ENCODE measurements at places on chromosomes 7 and 10.

DNA sequence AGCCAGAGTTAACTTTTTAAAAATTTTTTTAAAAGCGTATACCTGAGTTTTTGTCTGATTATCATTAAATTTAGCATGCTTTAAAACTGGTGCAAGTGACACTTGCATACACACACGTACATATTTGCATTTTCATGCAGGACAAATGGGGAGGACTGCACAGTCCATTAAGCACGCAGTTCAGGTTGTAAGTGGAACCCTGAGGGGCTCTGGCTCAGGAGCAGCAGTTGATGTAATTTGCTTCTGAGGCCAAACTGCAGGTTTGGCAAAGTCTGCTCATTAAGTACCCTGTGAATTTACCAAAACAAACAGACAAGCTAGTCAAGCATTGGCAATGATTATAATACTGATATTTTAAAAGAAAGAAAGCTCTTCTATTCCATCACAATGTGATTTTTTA, 215.8 kb upstream of the PFKP start:
- no peak for DNase-seq

DNA sequence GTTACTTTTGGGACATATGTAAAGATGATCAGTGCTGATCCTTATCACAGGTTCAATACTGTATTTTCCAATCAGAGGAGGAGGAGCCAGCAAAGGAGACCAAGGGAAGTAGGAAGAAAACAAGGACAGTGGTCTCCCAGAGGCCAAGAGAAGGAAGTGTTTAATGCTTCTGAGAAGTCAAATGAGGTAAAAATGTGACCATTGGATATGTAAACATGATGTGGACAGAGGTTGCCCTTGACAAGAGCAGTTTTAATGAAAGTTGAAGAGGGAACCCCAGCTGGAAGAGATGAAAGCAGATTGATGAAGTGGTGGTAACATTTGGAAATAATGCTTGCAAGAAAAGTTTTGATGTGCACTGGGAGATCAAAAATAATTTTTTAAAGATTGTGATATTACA, 18.8 kb downstream of the CROT start:
- no peak for DNase-seq

DNA sequence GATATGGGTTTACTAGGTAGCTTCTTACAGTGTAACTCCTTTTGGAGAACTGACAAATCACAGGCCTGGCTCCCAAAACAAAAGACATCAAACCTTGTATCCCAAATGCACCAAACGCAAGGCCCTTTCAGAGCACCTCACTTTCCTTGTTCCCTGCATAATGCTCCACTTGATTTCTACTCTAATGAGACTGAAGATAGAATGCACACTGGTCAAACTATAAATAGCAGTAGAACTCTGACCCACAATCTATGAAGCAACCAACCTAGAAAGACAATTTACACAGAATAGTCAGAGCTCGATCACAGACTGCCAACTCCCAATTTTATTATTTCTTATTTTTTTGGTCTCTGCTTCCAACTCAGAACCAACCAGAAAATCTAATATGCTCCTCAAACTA, 214.4 kb downstream of the CACNA2D1 start:
- no peak for DNase-seq

GRCh38 chr10:114709984-114710383, 51.9 kb upstream of the ABLIM1 start:
- no peak for DNase-seq

- no peak for DNase-seq
Observed at GRCh38 chr10:91551856-91552255, 81.0 kb downstream of the PPP1R3C start.

DNA sequence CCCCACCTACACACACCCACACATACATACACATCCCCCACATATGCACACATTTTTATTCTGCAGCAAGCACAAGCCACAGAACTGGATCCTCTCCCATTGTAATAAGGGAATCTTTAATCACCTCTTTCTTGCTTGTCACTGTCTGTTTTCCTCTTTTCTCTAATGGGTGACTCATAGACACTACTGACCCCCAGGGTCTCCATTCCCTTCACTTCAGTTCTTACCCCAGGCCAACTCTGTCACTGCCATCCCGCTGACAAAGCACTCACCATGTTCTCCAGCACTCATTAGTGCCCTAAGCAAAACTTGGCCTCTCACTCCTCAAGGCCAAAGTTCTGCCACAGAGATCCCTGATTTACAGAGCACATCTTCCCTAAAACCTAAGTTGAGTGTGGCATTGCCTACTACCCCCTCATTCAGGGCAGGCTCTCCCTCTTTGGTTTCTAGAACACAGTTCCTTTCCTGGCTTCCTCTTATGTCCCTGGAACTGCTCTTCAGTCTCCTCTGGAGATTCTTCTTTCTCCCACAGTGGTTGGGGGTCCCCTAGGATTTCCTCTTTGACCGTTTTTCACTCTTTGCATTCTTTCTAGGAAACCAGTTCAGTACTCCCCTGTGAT, 39.6 kb upstream of the INHBA start:
- no peak for DNase-seq

DNA sequence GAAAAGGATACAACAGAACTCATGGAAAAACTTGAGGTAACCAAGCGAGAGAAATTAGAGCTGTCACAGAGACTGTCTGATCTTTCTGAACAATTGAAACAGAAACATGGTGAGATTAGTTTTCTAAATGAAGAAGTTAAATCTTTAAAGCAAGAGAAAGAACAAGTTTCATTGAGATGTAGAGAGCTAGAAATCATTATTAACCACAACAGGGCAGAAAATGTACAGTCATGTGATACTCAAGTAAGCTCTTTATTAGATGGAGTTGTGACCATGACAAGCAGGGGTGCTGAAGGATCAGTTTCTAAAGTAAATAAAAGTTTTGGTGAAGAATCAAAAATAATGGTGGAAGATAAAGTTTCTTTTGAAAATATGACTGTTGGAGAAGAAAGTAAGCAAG, 62.1 kb downstream of the AKAP9 start:
- DNase-seq = no peak

DNA sequence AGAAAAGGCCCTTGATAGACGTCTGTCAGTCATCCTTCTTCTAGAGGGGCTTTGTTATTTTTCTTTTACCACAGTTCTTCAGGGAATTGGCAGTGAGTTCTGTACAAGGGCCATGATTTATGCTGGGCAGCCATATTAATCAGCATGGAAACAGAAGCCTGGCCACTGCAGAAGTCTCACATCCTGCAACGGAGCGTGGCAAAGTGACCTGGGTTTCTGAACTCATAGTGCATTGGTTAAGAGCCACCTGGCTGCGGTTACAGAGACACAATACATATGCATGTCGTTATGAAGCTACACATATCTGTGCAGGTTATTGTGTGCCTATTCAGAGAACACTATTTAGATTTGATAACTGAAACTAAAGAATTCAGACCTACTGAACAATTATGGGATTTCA, 419.4 kb upstream of the CELF2 start:
- no peak for DNase-seq

- DNase-seq = no peak
Observed at GRCh38 chr7:99791021-99791420, 7.0 kb upstream of the CYP3A4 start.

GRCh38 chr10:63515002-63515763, 6.0 kb upstream of the REEP3 start:
- no peak for DNase-seq

DNA sequence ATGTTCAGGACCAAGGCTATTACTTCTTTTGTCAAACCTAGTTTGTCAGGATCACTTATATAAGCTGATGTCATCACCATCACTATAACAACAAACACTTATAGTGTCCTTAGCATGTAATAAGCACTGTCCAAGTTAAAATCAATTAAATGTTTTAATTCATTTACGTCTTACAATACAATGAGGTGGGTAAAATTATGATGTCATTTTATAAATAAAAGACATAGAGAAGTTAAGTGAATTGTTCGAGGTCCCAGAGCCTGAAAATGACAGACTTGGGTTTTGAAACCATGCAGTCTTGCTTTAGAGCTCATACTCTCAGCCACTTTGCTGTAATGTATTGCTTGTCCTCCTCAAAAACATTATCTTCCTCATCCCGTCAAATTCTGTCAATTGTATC, 48.3 kb downstream of the SLC13A1 start:
- no peak for DNase-seq

DNA sequence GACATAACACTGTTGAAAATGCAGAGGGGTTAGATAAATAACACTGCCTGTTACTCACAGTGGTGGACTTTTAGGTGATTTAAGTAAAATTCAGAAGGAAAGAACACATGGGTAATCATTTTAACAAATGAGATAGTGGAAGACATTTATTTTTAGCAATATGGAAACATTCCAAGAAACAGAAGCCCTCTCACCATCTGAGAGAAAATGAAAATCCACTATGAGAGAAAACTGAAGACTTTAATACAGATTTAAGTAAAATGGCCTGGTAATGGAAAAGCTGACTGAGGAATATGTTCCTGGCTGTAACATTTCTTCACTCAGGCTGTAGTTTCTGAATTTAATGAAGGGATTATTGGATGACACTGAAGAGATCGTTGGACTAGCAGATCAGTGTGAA, 12.1 kb upstream of the ZNF786 start:
- no peak for DNase-seq

- DNase-seq = no peak
Observed at GRCh38 chr7:723541-723940, 3.0 kb upstream of the DNAAF5 start.

- DNase-seq = no peak
Observed at GRCh38 chr7:42734568-42734967, 177.3 kb downstream of the C7orf25 start.

GRCh38 chr10:15678851-15679250, 40.9 kb downstream of the ITGA8 start:
- DNase-seq = no peak

DNA sequence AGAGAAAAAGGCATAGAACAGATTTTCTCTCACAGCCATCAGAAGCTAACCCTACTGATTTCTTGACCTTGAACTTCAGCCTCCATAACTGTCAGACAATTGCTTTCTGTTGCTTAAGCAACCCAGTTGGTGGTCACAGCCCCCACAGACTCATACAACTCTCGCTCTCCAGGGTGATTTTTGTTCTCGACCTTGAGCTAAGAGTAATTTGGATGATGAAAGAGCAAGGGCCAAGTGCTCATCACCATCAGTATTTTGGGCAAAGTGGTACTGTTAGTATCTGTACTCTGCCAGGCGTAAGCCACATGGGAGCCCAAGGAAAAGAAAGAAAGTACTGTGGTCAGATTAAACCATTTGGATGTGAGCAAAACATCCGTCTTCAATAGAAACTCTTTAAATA, 81.9 kb downstream of the AOAH start:
- no peak for DNase-seq

DNA sequence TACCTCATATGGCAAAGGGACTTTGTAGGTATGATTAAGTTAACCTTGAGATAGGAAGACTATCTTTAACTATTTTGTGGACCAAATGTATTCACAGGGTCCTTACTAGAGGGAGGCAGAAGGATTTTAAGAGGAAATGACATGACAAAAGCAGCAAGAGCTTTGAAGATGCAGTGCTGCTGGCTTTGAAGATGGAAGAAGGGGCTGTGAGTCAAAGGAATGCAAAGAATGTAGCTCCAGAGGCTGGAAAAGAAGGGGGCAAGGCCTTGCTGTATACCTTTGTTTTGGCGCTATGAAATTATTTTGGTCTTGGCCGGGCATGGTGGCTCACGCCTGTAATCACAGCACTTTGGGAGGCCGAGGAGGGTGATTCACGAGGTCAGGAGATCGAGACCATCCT, 3.2 kb upstream of the NRBF2 start:
- no peak for DNase-seq

DNA sequence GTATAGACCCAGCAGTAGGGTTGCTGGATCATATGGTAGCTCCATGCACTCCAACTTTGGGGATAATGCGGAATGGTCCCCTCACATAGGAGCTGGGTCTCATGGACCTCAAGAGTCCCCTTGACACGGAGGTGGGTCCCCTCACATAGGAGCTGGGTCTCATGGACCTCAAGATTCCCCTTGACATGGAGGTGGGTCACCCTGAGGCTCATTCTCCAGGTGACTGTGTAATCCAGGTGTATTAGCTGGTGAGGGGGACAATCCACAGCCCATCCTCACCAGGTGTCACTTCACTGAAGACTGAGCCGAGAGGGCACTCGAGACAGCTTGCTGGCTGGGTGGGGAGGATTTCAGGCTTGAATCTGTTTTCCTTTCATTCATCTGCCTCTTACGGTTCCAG, 121.9 kb downstream of the PTPN20 start:
- no peak for DNase-seq

DNA sequence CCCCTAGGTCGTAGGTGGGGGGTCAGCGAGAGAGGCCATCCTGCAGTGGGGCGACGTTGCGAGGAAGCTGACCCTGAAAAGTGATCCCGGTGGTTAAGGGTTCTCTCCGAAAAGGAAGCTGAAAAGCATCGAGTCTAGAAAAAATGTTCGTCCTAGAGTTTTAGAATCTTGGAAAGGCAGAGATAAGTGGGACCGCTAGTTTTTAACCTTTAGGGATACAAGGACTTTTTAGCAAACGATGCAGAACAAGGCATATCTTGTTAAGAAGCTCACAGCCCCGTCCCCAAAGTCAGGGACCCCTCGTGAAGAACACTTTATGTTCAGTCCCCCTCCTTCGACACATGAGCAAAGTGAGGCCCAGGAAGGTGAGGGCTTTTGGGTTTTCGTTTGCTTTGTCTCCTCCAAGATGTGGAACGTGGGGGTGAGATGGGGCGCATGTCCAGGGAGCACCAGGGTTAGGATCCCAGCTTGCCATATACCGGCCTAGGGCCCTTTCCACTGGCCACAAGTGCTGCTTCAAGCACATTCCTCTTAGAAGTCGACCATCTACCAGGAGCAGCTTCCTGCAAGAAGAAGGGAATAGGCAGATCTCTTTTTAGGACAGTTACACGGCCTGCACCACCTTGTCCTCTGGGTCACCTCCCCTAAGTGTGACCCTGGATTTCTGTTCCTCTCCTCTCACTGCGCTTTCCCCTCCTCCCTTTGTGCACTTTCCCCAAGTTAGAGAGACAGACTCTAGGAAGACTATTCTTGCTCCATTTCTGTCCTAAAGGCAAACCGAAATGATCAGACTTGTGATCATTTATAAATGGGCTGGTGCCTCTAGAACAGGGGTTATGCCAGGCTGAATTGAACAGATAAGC, 969 bp downstream of the SLC35G1 start:
- DNase-seq = no peak

GRCh38 chr7:75842836-75843446, 29.3 kb upstream of the CCL24 start:
- DNase-seq = no peak

DNA sequence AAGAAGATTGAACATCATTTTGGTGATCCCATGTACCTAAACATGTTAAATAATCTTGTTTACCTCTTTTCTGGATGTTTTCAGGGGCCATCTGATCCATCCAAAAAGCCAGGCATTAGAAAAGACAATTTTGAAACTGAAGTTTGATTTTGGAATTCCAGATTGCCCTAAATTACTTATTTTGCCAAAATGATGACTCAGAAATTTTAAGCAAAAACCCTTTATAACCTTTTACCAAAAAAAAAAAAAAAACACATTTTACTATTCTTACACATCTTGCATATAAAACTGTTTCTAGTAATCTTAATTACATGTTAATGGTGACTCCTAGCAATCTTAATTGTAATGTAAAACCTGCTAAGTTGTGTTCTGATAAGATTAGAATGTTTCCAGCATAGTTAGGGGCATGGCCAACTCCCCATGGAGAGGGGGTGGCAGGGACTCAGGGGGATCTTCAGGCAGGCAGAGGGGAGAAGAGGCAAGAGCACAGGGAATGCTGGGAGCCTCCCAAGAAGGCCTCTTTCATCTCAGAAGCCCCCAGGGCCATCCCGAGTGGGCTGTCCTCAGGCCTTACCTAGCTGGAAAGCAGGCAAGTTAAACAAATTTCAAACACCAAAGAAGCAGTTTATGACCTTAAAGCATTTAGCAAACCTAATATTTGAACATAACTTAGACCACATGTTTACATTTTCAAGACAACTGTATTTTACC, 25.8 kb upstream of the AKR1C3 start:
- DNase-seq = no peak

- no peak for DNase-seq
Observed at GRCh38 chr10:71232089-71232998, 20.0 kb downstream of the UNC5B start.

Data from stimulated activated CD8-positive, alpha-beta memory T cell treated with anti-CD3 and anti-CD28 coated beads, Interleukin-12 subunit alpha, Interleukin-12 subunit beta, amount 100 ng/mL, for 4 hours (primary cell).